RPMI7951 (cell line): ENCODE measurements at places on chromosomes 7 and 10. TPM values are rescaled to one million over a fixed set of nuclear protein-coding genes. Genes with fewer than 3 reads are reported as not detected.

The PNLIPRP2 gene
- not detected in 2 replicates for total RNA-seq

The NEBL gene
- under 0.01 TPM in 1 of 2 replicates, not detected in the other for total RNA-seq

The NAT16 gene
- total RNA-seq: not detected in 2 replicates

The OGDHL gene
- not detected in 2 replicates for total RNA-seq

The INHBA gene
- 23.0 and 26.4 TPM in 2 replicates for total RNA-seq

The COL17A1 gene
- 2.0 and 2.6 TPM in 2 replicates for total RNA-seq

The ZNF365 gene
- 4.8 and 6.8 TPM in 2 replicates for total RNA-seq

The TMEM196 gene
- total RNA-seq: not detected in 2 replicates

The MYOZ1 gene
- not detected in 2 replicates for total RNA-seq

The PVRIG gene
- total RNA-seq: not detected in 2 replicates
